ENCODE measurements at places on chromosomes 6 and 20.

DNA sequence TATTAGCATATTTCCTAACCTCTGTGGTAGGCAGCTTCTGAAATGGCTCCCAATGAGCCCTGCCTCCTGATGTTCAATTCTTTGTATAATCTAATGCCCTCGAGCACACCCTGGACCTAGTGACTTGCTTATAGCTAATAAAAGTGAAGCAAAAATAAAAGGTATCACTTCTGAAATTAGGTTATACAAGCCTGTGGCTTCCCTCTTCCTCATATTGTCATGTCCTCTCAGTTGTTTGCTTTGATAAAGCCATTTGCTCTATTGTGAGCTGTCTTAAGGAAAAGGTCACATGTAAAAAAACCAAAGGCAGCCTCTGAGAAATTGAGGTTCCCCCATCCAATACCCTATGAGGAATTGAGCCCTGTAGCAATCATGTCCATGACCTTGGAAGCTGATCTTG, 442.1 kb upstream of the ADGRB3 start:
- no peak for DNase-seq

- DNase-seq, result no peak
Observed at GRCh38 chr6:144776031-144776819, 491.1 kb downstream of the UTRN start.

DNA sequence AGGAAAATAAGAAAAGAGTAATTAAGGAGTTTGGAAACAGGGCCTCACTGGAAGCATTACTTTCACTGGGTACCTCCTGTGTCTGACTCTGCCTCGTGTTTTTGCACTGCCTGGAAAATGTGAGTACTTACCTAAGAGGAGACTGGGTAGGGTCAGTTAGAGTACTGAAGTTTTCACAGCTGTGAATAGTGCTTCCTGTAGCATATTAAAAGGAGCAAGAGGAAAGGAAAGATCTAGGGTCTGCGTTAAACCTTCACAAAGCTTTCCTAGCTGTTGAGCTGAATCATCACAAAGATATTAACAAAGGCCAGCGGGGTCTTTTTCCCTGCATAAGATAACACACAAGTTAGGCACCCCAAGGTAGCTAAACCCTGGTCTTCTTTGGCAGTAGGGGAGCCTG, 82.3 kb downstream of the MLIP start:
- DNase-seq, result no peak

GRCh38 chr6:141483598-141484061, 649.1 kb upstream of the GJE1 start:
- DNase-seq, result no peak

GRCh38 chr6:97805596-97805995, 522.6 kb upstream of the MMS22L start:
- DNase-seq, result no peak

- no peak for DNase-seq
Observed at GRCh38 chr6:43213431-43213830, 15.8 kb downstream of the DNPH1 start.

- DNase-seq, result no peak
Observed at GRCh38 chr6:147733686-147734085, 225.2 kb downstream of the SAMD5 start.

- DNase-seq, result no peak
Observed at GRCh38 chr6:82711105-82711827, 347.6 kb downstream of the TPBG start.

DNA sequence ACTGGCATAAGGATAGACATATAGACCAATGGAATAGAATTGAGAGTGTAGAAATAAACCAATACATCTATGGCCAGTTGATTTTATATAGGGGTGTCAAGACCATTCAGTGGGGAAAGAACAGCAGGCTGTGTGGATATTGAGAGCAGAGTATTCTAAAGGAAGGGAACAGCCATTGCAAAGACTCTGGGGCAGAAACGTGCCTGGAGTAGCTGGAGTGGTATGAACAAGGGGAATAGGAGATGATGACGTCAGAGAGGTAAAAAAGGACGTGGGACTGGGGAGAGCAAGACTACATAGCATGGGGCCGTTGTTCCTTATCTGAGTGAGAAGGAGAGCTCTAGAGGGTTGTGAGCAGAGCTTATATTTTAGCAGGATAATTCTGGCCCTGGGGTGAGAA, 85.2 kb downstream of the TOX2 start:
- no peak for DNase-seq

DNA sequence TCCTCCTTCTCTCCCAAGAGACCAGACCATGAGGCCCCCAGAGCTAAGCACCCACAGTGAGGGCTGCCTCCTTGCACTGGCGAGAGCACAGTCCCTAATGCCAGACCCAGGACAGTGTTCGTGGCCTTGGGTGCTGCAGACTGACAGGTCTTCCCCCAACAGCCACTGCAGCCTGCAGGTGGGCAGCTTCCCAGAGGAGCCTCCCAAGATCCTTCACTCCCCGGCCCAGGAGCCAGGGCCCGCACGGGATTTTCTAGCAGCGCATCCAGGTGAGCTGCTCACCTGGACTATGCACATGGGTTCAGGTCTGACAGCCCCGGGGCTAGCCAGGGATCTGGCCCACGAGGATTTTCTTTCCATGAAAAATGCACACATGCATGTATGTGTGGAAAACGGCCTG, 41.7 kb downstream of the SUMO4 start:
- DNase-seq, result no peak

GRCh38 chr6:21299216-21299615, 294.3 kb upstream of the SOX4 start:
- no peak for DNase-seq

DNA sequence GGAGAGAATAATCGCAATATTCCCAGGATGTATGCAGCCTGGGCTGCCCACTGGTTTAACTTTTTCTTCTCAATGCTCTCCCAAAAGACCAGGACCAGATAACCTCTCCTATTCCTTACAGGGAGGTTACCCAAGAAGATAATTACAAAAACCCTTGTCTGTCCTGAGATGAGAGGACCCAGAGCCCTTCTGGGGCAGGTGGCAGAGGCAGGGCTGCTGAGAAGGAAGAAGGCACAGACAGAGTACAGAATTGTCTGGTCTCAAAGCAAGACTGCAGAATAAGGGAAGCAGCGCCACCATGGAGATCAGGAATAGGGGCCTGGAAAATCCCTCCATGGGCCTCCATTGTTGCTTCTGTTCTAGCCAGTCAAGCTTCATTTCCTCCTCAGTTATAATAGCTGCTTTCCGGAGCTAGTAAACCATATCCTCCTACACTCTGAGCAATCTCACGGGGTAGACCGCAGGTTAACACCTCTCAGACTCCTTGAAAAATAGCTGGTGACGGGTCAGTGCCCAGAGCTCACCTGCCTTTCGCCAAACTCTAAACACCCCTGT, 463 bp upstream of the HLA-DMB start:
- no peak for DNase-seq

DNA sequence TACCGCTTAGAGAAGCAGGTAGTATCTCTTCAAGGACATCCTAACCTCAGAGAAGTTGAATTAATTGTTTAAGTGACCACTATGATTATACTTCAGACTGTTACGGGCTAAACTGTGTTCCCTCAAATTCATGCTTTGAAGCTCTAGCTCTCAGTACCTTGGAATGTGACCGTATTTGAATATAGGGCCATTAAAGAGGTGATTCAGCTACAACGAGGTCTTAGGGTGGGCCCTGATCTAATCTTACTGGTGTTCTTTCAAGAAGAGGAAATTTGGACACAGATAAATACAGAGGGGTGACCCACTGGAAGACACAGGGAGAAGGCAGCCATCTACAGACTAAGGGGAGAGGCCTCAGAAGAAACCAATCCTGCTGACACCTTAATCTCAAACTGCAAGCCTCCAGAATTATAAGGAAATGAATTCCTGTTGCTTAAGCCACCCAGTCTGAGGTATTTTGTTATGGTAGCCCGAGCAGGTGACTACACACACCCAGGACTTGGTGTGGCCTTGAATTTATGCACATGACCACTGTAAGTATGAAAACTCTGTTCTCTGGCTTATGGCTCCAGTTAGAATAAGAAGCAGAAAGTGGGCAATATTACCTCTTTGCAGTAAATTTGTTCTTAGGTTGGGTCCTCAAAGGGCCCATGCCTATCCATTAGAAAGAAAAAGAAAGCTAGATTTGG, 249.1 kb downstream of the DHX35 start:
- DNase-seq, result no peak

DNA sequence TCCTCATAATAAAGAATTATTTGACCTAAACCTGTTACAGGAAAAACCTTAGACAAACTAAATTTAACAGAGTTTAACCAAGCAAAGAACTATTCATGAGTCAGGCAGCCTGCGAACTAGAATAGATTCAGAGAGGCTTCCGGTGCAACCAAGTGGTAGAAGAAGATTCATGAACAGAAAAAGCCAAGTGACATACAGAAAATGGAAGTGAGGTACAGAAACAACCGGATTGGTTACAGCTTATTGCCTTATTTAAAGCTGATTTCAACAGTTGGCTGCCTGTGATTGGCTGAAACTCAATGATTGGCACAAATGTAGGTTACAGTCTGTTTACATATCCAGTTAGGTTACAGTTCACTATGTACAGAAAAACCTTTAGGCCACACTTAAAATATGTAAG, 10.1 kb downstream of the PPP1R3G start:
- no peak for DNase-seq

DNA sequence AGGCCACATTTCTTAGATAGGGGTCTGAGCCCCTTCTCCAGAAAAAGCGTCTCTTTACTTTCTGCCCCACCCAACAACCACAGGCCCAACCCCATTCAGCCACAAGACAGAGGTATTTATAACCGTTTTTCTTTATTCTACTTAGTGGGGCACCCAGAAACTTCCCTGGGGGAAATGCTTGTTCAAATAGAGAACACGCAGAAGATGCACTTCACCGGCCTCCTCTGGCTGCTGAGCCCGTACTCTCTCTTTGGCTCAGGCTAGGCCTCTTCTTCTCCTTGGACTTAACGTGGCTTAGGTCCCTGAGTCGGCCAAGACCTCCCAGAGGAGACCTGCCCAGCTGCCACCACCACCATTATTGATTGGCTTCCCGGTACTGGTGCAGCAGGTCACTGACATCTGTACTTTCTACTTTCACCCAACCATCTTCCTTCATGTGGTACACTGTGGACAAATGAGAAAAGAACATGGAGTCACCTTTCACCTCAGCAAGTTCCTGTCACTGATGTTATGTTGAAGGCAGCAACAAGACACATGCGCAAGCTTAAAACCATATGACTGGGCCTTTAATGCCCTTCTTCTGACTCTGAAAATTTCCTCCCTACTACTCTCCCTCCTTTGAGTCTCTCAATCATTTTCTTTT, 2.2 kb upstream of the TAP2 start:
- DNase-seq, result no peak

- DNase-seq, result no peak
Observed at GRCh38 chr6:51398793-51399192, 580.1 kb downstream of the TFAP2B start.

- no peak for DNase-seq
Observed at GRCh38 chr6:37277001-37277409, 19.1 kb upstream of the TMEM217 start.

GRCh38 chr20:48761023-48761785, 66.6 kb downstream of the PREX1 start:
- no peak for DNase-seq

DNA sequence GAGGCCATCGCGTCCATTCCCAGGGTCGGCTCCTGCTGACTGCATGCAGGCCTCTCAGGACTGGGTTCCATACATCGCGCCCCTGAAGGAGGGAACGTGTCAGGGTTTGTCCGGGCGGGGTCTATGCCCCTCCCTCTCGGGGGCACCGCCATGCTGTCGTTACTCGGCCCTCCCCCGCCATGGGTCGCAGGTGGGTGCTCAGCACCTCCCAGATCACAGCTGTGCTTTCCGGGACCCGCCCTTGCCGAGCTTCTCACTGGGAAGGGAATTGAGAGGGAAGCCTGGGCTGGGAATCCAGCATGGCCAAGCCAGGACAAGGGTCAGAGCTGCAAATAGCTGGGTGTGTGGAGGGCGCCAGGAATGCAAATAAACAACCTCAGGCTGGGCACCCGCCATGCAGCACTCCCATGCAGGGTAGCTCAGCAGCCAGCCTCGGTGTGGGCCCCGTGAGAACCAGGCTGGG, at the start of gene FRMD1:
TSS of gene FRMD1 (minus strand) at position 270 of the 463 bp plus-strand sequence. CDS start at position 152, 118 bp downstream.
- no peak for DNase-seq

- DNase-seq, result no peak
Observed at GRCh38 chr6:107305391-107305790, 154.0 kb downstream of the PDSS2 start.

GRCh38 chr20:37378785-37379598, 33.1 kb downstream of the SRC start:
- DNase-seq, result no peak

- DNase-seq, result no peak
Observed at GRCh38 chr20:2838170-2838797, 2.2 kb downstream of the PCED1A start.

GRCh38 chr6:19837511-19838441, 606 bp downstream of the ID4 start:
- DNase-seq, result no peak

- DNase-seq, result no peak
Observed at GRCh38 chr6:23445157-23445710, 680.8 kb upstream of the NRSN1 start.

DNA sequence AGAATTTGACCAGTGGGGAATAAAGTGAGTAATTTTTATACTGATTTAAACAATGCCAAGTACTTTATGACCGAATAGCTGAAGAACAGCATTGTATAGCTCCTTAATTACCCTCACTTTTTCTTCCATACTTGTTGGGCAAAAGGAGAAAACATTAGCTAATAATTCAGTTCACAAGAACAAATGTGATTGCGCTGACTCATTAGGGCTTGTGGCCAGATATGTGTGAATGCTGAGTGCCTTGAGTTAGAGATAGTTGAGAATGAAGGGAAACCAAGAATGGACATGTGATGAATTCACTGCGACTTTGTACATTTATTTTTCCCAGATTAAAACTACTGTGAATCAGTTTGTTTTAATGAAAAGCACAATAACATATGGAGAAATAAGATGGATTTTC, 669.4 kb downstream of the TFAP2A start:
- no peak for DNase-seq

DNA sequence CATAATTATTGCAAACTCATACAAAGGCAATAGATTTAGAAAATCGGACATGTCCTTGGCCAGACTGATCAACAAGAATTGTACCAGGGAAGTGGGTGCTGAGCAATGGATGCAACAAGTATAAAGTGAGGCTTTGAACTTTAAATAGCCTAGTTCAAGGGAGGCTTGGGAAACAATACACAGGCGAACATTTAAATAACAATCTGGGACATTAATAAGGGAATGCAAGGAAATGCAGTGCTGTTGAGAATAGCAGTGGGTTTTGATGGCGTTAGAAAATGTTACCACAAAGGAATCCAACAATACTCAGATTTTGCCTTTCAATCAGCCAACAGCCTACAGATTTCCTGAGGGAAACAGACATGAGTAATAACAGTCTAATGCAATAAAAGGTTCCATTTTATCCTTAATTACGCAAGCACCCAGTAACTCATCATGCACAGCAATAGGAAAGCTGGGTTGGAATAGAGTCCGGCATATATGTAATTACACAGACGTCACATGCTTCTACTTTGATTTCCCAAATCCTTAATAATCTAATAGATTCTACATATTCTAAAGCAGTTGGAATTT, 134.6 kb downstream of the PHACTR1 start:
- DNase-seq, result no peak

- DNase-seq, result no peak
Observed at GRCh38 chr20:35093267-35093884, 769 bp upstream of the TRPC4AP start.

- no peak for DNase-seq
Observed at GRCh38 chr20:14264869-14265268, 72.5 kb downstream of the FLRT3 start.
